GM13977 (cell line): ENCODE measurements at places on chromosomes 5 and 9.

- DNase-seq: no peak
Measured at GRCh38 chr9:105681724-105682123, 12.6 kb upstream of the TMEM38B start.

- DNase-seq: peak; percentile 48
Measured at GRCh38 chr9:116149844-116150243, 3.7 kb upstream of the PAPPA start.

- DNase-seq: no peak
Measured at GRCh38 chr9:137682428-137683105, 63.8 kb downstream of the EHMT1 start.

GRCh38 chr5:120464627-120465435, 731 bp downstream of the PRR16 start:
- DNase-seq: peak; percentile 19

- no peak for DNase-seq
Measured at GRCh38 chr9:99056886-99057664, 47.8 kb upstream of the TGFBR1 start.

DNA sequence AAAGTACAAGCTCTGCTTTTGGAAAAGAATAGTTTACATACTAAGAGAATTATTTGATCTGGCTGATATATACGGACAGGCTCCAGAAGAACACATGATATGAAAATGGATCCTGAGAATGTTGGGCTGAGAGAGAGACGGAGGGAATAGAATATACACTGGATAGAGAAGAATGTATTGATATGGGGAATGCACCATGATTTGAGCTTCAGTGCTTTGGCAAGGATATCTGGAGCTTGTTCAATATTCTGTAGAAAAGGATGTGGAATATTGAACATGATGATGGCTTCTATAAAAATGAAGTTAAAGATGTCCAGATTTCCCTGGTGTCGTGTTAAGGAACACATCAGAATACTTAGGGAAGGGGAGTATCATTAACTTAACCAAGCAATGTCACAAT, 280.5 kb upstream of the VLDLR start:
- DNase-seq: no peak

DNA sequence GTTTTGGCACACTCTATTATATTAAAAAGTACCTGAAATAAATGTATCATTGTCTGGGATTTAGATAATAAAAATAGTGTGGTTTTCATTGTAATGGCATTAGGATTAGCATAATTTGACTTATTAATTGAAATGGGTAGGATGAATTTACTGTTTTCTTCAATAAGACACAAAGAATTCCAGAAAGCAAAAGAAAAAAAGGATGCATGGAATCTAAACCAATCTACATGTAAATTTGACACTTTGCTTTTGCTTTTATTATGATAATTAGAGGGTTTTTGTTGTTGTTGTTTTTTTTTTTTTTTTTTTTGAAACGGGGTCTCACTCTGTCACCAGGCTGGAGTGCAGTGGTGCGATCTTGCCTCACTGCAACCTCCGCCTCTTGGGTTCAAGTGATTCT, 304.8 kb upstream of the EFNA5 start:
- no peak for DNase-seq

DNA sequence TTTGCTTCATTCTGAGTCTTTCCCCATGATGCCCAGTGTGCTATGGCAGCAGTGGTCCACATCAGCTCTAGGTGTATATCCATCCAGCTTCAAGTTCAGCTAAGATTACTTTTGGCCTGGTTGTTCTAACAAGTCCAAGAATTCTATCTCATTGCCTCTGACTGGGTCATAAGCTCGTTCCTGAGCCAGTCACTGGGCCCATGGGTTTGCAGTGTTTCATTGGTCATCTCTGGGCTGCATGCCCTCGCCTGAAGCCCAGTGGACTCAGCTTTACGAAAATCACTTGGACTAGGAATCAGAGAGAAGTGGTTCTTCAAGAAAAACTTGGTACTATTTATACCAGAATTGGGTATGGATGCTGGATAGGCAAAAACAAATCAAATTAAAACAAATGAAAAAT, 16.1 kb upstream of the ARHGAP26 start:
- no peak for DNase-seq

DNA sequence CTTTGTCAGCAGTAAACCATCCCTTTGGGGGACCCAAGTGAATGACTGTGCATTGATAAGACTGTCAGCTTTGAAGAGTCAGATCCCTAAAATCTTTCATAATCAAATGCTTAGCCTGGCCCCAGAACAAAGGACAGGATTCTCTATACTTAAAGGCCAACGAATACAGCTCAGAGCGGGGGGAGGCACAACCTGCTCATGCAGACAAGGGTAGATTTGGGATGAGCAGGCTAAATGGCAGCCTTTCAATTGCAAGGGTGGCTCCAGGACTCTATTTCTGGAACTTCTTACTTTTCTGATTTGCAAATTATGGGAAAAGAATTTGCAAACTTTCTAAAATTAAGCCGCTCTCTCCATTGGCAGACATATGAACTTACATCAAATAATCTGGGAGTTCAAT, 66.4 kb downstream of the ELL2 start:
- DNase-seq: no peak

DNA sequence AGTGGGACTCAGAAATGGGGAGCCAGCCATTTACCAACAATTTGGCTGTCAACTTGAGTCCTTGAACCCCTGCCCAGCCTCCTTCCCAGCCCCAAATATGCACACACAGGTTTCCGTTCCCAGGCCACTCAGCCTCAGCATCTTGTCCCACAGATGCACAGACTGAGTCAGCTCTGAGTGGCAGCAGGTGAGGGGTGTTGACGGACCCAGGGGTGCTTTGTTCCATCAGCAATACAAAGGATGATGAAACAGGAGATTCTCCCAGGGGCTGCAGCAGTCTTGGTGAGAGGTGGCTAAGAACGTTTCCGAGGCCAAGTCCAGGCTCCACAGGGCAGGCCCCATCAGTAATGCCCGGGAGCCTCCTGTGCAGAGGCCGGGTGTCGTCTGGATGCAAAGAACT, 4.9 kb upstream of the OLFM1 start:
- DNase-seq: no peak

- no peak for DNase-seq
Measured at GRCh38 chr5:68028131-68028727, 187.3 kb upstream of the PIK3R1 start.

- no peak for DNase-seq
Measured at GRCh38 chr5:132497488-132497997, 7.0 kb upstream of the IRF1 start.

- DNase-seq: no peak
Measured at GRCh38 chr5:93423300-93423699, 157.7 kb downstream of the NR2F1-AS1 start.

DNA sequence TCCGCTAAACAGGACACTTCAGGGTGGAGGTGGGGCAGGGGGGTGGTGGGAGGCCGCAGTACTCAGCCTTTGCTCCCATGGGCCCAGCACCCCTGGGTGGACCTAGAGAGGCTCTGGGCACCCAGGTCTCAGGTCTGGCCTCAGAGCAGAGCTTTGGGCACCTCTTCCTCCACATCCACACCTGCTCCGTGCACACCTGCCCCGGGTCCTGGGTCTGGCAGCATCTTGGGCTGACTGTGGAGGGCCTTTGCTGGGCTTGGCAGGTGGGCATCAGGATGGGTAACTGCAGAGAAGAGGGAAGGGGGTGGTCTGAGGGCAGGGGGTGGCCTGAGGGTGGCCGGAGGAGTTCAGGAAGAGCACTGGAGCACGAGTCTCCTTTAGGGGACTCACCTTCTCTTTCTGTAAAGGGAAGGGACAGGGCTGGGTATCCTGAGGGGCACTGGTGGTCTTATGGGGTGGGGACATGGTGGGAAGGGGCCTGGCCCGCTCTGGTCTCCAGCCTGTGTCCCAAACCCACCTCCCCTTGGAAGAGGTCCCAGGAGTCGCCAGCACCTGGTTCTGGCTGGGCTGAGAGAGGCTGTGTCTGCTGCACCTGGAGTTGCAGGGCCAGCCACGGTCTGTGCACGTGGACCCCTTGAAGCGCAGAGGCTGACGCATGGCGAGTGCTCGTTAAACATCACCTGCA, 106.7 kb upstream of the IER5L start:
- DNase-seq: peak; percentile 9

- DNase-seq: no peak
Measured at GRCh38 chr9:94804316-94804715, 77.8 kb downstream of the AOPEP start.

GRCh38 chr5:24642022-24642421, 2.8 kb downstream of the CDH10 start:
- DNase-seq: no peak

DNA sequence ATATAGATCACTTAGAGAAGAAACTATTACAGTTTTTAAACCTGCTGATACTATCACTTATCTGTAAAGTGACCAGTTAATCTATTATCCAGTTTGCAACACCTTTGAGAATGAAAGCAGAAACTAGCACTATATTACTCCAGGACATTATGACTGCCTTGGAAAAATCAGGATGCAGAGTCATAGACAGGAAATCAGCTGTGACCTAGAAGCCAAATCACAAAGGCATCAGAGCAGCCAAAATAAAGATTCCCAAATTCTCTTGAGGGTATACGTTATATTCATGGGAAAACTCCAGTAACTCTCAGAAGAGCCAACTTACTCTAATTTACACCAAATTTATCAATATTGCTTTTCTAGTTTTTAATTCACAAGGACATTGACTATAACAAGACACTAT, 49.9 kb downstream of the CDO1 start:
- DNase-seq: no peak

GRCh38 chr9:121620777-121621449, 30.5 kb upstream of the DAB2IP start:
- peak; percentile 58 for DNase-seq

DNA sequence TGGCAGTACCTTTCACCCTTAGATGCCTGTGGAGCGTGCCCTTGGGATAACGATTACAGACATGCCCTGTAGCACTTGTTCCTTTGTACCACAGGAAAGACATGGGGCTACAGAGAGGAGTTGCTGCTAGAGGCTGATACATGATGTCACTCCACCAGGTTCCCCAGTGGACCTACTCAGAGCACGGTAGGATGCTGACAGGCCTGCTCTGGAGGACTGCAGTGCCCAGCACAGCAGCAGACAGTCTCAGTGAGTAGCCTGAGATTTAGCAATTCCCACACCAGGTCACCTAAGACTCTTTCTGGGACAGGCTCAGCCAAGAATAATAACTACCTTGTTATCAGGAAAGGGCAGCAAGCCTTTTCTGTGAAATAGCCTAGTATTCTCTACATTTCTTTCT, 28.8 kb downstream of the PDE4D start:
- no peak for DNase-seq

- DNase-seq: peak; percentile 74
Measured at GRCh38 chr9:124110307-124110915, 98.8 kb downstream of the LHX2 start.

DNA sequence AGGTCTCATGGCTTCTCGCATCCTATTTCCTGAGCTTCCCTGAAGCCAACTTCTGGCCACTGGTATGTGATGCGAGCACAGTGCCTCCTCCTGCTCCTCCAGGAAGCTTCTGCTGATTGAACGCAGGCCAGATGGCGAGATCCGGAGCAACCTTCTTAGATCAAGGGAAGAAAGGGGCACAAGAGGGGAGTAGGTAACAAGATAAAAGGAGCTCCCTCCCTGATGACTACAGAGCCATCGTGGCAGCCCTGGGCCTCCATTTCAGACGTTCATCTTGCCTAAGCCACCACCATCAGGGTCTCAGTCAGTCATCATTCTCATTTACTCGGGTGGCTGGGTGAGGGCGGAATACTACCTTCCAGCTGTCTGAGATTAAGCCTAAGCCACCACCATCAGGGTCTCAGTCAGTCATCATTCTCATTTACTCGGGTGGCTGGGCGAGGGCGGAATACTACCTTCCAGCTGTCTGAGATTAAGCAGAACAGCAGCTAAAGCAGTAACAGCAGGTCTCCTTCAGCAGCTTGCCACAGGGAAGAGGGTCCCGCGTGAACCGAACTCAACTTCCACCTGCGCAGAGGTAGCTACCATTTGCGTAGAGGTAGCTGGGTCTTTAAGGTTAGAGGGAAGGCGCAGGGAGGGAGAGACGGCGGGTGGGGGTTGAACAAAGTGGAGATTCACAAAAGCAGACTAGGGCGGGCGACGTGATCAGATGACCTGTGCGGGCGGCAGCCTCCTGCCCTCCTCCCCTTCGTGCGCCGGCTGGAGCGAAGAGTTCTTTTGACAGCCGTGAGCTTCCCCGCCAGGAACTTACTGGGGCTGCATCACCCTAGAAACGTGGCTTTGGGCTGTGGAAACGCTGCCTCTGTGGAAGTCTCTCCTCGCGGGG, 27.9 kb upstream of the MGAT1 start:
- peak; percentile 74 for DNase-seq

- peak; percentile 22 for DNase-seq
Measured at GRCh38 chr5:123092696-123093095, 3.7 kb downstream of the PRDM6 start.

DNA sequence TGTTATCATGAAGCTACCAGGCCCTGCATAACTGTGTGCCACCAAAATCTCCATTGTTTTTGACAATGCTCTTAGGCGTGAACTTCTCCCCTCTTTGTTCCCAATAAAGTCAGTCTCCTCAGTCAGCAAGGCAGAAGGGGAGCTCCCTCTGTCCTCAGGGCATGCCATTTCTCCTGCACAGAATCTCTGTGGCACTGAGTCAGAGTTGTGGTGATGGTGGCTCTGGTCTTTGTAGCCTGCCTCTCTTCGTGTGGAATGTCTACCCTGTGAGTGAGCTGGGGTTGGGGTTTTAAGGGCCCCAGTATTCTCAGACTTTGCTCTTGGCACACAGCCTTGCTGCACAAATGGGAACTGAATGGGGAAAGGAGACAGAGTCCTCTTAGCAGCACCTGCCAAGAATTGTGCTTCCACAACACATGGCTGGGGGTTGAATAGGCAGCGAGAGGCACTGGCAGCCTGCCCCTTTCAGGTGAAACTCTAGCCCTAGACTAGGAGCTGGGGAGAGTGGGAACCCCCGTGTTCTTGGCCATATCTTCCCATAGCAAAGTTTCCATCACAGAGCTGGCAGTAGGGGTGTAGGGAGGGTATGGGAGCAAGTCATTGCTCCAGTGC, 146.6 kb downstream of the SH3GL2 start:
- DNase-seq: no peak

- no peak for DNase-seq
Measured at GRCh38 chr9:10008101-10008799, 604.6 kb downstream of the PTPRD start.

DNA sequence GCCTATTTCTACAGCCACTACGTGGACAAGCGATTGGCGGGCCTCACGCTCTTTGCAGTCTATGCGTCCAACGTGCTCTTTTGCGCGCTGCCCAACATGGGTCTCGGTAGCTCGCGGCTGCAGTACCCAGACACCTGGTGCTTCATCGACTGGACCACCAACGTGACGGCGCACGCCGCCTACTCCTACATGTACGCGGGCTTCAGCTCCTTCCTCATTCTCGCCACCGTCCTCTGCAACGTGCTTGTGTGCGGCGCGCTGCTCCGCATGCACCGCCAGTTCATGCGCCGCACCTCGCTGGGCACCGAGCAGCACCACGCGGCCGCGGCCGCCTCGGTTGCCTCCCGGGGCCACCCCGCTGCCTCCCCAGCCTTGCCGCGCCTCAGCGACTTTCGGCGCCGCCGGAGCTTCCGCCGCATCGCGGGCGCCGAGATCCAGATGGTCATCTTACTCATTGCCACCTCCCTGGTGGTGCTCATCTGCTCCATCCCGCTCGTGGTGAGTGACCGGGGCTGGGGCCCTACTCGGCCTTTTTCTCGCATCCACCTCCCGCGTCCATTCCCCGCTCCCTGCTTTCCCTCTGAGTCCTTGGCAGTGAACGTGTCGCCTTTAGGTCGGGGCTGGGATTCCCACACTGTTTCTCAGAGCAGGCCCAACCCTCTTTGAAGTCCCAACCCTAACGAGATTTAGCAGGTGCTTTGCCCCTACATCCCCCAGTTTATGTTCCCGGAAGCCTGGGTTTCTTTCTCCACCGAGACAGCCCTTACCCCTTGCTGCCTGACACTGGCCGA, 1.8 kb downstream of the PTGER4 start:
- DNase-seq: no peak
